Mesendoderm (in vitro differentiated cells): ENCODE measurements at places on chromosomes 12 and 14.
A peak's percentile ranks its signal among the peaks of the same experiment; 100 is the strongest.

- no peak for DNase-seq
Measured at GRCh38 chr14:88831284-88831683, 6.8 kb downstream of the TTC8 start.

DNA sequence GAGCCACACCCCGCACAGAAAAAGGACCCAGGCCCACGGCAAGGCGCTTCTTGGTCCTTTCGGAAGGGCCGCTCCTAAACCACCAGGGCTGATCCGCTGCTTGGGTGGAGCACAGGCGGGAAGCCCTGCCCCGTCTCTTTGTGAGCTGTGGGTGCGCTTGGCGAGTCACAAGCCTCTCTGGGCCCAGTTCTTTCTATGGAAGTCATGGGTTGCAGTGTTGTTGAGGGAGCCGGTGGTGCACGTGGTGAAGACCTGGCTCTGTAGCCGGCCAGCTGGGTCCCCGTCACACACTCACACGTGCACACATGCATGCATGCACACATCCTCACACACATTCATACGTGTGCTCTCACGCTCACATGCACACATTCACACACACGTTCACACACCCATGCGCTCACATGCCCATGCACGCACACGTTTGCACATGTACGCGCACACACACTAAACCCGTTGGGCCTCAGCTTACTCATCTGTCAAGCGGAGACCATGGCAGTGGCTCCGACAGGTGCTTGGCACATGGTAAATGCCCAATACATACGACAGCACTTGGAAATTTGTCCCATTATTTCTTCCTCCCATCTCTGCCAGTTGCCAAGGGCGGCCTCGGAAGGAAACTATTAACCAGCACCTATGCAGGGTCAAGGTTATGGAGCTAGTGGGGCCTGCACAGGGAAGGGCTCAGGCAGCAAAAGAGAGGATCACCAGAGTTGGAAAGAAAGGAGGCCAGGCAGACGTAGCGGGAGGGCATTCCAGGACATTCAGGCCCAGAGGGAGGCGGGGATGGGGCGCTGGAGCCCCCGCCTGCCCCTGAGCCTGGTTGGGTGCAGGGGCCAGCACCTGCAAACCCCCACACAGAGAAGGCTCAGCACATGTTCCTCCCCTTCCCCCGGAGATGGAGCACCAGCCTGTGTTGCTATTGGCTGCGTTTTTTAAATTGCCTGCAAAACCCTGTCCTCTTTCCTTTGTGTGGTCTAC, 96.9 kb downstream of the SETD3 start:
- no peak for DNase-seq

DNA sequence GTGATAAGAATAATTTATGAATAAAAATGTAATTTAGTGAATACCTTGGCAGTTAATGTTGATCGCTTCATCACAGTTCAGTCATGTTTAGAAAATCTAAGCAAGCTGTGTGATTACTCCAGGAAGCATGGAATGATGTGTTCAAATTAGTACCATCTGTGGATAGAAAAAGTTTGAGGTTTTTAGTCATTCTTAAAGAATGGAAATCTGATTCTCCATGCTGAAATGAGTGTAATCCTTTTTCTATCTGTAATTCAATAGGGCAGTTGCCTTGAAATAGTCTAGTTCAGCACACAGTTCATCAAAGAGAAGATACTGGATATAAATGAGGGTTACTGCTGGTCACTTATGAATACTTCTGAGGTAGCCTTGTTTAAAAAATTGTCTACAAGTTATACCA, 127.2 kb upstream of the MYF6 start:
- no peak for DNase-seq

- DNase-seq: no peak
Measured at GRCh38 chr12:130961921-130962451, 8.3 kb downstream of the ADGRD1 start.

- no peak for DNase-seq
Measured at GRCh38 chr14:51211149-51211548, 28.9 kb upstream of the TMX1 start.

GRCh38 chr12:7293670-7294069, 10.2 kb upstream of the ACSM4 start:
- DNase-seq: peak; percentile 42

GRCh38 chr12:27502021-27502435, 22.0 kb upstream of the PPFIBP1 start:
- DNase-seq: no peak

DNA sequence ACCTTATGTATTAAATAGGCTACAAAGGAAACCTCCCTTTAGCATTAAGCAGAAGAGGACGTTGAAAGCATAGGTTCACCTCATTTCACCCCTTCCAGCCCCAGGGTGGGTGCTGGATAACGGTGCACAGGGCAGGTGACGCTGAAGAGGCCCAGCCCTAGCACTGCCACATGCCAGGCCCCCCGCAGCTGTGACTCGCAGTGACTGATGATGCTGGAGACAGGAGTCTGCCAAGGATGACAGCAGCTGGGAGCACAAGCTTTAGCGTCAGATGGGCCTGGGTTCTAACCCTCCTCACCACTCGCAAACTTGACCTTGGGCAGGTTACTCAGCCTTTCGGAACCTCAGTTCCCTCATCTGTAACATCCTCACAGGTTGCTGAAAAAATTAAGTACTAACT, 76.7 kb downstream of the TBK1 start:
- DNase-seq: no peak

- no peak for DNase-seq
Measured at GRCh38 chr14:40336846-40337245, 904.6 kb upstream of the FBXO33 start.

DNA sequence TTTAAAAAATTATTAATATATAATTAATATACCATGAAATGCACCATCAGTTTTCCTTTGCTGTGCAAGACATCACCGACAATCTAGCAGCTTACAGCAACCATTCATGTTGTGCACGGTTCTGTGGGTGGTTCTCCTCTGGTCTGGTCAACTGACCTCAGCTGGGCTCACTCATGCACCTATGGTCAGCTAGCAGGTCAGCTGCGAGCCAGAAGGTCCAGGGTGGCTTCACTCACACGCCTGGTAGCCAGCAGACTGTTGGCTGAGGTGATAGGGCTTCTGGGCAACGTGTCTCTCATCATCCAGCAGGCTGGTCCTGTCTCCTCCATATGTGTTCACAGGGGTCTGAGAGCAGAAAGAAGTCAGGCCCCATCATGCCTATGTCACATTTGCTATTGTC, 210.4 kb downstream of the KIF26A start:
- DNase-seq: no peak

DNA sequence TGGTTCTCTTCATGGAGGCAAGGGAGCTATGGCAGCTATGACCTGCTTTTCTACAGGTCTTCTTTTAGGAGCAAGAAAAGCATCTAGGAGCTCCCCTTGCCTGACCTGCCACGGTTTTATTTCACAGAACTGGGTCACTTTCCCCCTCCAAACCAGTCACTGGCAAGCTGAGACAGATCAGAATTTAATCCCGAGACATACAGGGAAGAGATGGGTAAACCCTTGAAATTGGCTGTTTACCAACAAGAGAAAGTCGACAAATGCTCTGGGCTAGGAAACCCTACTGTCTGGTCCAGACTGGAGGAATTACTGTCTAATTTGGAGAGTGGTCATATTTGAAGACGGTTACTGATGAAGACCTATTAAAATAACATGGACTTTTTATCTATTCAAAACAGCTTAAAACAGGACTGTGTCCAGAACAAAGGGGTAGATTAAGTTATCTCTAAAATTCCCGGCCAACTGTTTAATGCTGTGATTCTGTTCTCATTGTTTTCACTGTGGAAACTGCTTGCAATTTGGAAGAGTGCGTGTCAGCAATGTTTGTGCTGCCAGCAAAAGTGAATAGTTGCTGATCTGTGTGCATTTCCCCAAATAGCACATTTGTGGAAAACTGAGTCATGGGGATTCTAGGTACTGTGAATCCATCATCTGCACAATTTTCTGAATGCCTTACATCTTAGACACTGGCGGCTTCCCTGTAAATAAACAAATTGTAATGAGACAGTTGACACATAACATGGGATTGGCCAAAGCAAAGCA, 73.4 kb upstream of the EEA1 start:
- no peak for DNase-seq

DNA sequence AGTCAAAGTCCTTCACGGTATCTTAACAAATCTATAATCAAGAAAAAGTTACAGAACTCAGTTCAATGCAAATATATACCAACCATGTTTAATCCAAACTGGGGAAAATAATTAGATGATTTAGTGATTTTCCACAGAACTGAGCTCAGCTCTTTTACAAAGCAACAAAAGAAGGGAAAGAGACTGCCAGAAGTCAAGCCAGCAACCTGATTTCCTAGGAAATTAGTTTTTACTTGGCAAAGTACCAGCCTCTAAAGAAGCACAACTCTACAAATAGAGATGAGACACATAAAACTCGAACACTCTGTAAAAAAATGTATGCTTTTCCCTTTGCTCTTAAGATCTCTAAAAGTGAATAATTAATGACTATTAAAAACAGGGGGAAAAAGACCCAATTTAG, 19.4 kb downstream of the NUMB start:
- no peak for DNase-seq

DNA sequence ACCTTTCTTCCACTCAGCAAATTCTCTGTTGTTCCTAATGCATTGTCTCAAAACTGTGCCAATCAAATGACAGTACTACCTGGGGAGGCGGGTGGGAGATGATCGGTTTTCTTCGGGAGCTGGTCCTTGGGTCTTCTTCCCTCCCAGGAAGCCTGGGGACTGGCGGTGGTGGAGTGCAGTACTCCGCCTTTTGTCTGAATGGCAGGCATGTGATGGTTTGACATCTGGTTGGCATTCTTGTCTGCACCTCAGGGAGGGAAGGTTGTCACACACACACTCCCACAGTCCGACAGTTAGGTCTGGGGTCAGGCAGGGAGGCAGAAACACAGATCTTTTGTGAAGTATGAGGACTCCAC, 114.8 kb downstream of the SNAPC1 start:
- DNase-seq: no peak

DNA sequence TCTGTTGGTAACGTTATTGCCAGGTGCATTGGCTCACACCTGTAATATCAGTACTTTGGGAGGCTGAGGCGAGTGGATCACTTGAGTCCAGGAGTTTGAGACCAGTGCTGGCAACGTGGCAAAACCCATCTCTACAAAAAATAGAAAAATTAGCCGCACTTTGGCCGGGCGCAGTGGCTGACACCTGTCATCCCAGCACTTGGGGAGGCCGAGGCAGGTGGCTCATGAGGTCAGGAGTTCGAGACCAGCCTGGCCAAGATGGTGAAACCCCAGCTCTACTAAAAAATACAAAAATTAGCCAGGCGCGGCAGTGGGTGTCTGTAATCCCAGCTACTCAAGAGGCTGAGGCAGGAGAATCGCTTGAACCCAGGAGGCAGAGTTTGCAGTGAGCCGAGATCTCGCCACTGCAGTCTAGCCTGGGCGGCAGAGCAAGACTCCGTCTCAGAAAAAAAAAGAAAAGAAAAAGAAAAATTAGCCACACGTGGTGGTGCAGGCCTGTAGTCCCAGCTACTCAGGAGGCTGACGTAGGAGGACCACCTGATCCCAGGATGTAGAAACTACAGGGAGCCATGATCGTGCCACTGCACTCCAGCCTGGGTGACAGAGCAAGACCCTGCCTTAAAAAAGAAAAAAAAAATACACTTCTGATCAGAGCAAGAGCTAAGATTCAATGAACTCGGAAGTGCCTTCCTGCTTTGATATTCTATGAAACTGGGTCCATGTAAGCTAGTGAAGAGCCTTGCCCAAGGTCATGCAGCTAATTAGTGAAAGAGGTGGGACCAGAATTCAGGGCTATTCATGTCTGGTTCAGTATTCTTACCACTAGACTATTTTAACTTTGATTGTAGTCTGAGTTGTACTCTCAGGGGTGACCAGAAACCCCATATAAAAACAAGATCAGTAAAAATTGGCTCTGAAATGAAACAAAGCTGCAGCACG, 4.2 kb upstream of the RNASE8 start:
- DNase-seq: no peak
